Activated naive CD4-positive, alpha-beta T cell treated with anti-CD3 and anti-CD28 coated beads, Interleukin-2, amount 50 U/mL, for 16 hours (primary cell): ENCODE measurements at places on chromosomes 1 and 21.

DNA sequence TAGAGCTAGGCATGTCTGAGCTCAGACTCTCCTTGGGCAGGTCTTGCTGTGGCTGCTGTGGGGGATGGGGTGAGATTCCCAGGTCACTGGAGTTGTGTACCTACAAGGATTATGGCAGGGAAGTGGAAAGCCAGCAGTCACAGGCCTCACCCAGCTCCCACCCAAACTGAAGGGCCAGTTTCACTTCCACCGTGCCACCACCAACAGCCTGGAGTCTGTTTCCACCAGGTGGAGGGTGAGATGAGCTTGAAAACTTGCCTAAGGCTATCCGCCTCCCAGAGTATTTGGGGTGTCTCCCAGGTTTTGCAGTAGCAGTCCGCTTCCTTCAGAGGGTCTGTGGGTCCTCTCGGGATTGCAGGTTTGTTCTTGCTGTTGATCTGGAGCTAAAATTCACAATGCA lies 327.7 kb downstream of the PTPRC start:
- no peak for DNase-seq

GRCh38 chr1:233183226-233184020 lies 112.1 kb downstream of the PCNX2 start:
- DNase-seq, result no peak

DNA sequence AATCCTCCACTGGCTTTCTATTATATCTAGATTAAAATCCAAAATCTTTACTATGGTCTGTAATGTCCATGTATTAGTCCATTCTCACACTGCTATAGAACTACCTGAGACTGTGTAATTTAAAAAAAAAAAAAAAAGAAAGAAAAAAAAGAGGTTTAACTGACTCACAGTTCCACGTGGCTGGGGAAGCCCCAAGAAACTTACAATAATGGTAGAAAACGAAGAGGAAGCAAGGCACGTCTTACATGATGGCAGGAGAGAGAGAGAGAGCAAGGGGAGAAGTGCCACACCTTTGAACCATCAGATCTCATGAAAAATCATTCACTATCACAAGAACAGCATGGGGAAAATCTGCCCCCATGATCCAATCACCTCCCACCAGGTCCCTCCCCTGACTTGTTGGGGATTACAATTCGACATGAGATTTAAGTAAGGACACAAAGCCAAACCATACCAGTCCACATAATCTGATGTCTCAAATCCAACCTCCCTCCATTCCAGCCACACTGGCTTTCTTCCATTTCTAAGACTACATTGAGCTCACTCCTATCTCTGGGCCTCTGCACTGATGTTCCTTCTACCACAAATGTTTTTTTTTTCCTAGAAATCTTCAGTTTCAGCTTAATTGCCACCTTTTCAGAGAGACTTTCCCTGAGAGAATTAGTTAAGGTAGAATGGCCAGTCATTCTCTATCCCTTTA lies 92.4 kb downstream of the EIF4G3 start:
- no peak for DNase-seq

DNA sequence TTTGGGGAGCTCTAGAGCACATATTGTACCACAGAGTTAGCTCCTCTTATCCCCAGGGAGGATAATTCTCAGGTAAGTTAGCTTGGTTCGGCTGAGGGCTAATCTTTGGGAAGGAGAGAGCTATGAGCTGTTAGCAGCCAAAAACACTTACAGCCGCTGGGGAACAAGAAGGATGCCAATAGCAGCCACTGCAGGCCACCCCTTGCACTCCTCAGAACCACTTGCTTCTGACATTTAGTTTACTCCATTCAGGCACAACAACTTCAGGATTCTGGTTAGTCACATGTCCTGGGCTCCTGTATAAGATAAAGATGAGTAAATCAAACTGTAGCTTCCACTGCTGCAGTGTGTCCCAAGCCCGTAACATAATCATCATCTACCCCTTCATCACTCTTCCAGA lies 212.6 kb upstream of the ADGRL2 start:
- DNase-seq, result no peak

DNA sequence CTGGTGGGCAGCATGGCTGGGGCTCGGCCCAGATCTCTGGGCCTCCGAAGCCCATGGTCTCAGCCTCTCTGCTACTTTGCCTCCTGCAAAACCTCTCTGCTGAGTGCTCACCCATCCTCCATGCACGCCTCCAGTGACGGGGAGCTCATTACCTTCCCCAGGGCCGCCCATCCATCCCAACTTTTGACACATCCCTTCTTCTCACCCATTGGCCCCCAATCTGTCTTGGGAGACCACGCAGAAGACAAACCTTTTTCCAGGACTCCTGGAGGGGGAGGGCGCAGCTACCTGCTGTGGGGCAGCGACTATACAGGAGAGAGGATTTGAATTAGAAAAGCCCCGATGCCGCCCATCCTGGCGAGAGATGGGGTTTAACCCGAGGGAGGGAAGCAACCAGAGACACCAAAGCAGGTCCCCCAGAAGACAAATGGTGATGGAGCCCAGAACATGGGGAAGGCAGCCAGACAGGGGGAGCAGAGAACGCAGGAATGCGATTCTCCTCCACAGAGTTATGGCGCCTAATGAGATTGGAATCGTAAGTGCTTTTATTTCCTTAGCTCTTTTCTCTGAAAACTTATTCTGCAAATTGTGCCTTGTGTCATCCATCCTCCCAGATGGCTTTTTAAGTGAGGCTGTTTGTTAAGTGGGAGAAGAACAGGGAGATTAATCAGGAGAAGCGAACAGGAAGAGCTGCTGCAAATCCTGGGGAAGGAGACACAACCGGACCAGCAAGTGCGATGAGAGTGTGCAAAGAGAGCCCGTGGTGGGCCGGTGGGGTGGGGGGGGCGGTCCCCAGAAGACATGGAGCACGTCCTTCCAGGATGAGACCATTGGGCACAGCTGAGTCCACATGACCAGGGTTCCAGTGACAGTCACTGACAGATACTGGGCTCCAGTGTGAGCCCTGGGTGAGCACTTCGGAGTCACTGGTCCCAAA lies 623.5 kb downstream of the MATN1 start:
- DNase-seq, result no peak

GRCh38 chr1:178607718-178608408 lies 95.0 kb downstream of the TEX35 start:
- no peak for DNase-seq
